ENCODE measurements at places on chromosomes 11 and 22. TPM values are rescaled to one million over a fixed set of nuclear protein-coding genes. Genes with fewer than 3 reads are reported as not detected.

PTPRJ gene
- 64.2 TPM for total RNA-seq

SNX32 gene
- total RNA-seq = 1.6 TPM

LSP1 gene
- total RNA-seq = 600 TPM

TECTA gene
- total RNA-seq = 0.18 TPM

MRGPRX3 gene
- total RNA-seq = not detected
